Fibroblast of skin of left quadriceps (primary cell): ENCODE measurements at places on chromosomes 1 and 21.

- no peak for DNase-seq
Observed at GRCh38 chr1:183330335-183330734, 87.8 kb downstream of the NMNAT2 start.

- no peak for DNase-seq
Observed at GRCh38 chr1:156505679-156506298, 5.2 kb upstream of the MEF2D start.

GRCh38 chr1:180981596-180982387 is 40.9 kb downstream of the STX6 start:
- DNase-seq, result no peak

DNA sequence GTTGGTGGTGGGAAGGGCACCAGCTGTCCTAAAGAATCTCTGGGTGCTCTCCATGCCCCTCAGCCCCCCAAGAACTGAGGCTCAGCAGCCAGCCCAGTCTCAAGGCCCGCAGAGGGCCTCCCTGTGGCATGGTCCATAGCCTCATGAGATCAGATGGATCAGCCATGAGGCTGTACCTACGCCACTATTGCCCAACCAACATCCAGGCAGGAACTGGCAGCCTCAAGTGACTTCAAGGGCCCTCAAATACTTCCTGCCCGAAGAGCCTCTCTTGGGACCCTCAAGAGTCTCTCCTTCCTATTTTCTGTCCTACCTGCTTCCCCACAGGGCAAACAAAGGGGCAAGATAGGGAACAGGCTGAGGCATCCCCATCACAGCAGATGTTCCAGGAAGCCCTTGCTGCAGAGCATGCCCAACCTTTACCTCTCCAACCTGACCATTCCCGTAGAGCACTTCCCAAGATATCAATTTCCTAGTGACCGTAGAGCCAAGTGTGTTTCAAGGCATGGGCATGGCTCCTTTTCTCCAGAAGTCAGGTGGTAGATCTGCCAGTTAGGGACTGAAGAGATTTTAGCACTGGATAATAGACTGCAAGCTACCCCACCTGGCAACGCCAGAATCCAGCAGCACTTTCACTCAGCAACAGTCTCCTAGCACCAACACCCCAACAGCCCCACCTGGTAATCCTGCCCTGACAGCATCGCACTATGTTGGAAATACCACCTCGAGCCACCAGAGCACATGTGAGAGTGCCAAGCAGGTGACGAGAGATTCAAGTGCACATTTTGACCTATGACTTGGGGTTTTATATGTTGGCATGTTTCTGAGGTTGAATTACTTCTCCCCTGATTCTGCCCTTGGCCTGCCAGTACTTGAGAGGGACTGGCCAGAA is 13.7 kb upstream of the MFSD2A start:
- DNase-seq, result no peak

DNA sequence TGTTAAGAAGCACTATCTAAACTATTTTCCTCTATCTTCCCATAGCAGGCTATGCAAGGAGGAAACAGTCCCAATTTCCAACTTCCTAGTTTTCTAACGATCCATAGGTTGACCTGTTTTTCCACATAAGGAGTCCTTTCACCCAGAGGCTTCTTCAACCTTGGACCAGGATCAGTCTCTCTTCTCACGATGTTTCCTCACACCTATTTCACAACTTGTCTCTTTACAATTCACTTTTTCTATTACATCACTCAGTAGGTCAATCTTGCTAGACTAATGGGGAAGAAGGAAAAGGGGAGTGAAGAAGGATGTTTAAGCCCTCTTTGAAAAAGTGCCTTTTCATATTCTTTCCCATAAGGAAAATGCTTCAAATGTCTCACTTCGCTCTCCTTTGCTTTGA is 15.9 kb downstream of the PALMD start:
- DNase-seq, result no peak

DNA sequence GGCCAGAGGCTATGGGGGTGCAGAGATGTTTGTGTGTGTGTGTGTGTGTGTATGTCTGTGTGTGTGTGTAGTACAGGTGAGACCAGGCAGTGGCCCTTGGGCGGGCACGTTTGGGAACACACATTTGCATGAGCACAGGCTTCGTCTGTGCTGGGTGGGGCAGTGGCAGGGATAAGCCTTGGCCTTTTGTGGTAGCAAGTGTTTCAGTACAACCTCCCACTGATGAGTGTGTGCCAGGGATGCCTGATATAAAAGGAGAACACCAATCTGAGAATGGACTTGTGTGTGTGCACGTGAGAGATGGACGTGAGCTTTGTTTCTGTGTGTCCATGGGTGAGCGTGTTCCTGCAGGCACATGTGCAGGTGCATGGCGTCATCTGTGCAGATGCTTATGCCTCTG is 3.0 kb downstream of the NTRK1 start:
- DNase-seq, result no peak
